Activated CD8-positive, alpha-beta T cell treated with anti-CD3 and anti-CD28 coated beads for 36 hours (primary cell): ENCODE measurements at places on chromosomes 4 and X. TPM values are rescaled to one million over a fixed set of nuclear protein-coding genes. Genes with fewer than 3 reads are reported as not detected.

DNA sequence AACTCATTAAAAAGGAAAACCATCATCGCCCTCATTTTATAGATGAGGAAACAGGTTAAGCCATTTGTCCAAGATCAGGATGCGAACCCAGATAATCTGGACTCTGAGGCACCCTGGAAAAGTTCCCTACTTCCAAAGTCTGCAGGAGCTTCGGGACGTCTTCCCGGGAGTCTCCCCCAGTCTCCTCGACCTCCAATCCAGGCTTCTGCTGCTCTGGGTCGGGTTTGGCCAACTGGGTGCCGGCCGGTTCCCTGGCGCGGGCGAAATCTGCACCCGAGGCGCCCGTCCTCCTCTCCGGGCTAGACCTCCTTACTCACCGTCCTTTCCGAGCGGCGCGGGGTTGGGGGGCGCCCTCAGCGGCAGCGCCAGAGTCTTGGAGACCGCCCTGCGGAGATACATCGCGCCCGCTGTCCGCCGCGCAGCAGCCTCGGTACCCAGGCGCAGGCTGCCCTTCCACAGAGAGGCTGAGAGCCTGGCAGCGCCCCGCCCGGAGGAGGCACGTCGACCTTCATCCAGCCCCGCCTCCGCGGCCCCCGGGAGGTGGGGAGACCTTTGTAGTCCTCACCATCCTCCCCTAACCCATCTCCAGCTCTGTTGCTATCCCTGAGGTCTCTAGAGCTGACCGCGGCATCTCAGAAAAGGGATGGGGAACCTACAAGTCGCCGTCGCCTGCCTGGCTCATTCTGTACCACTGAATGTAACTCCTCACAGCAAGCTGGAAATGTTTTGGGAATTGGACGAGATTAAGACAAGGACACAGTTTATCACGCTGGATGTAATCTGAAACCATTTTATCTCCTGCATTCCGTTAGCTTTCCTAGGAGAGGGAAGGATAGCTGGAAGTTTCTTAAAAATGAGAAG, at the start of gene MGARP:
Gene MGARP, minus strand, starts transcription at position 466 of the 861 bp plus-strand sequence. Its CDS starts 67 bp downstream, at position 399.
- H3K4me3 ChIP-seq: peak within 1 kb of the TSS; percentile 72
- peak; percentile 38 for DNase-seq
- peaks cover 36% of the 10 kb centered on the region for H3K27me3 ChIP-seq
- no peak within 1 kb of the TSS for H3K27ac ChIP-seq
- H3K36me3 ChIP-seq: peaks cover 4% of the 10 kb centered on the region

DNA sequence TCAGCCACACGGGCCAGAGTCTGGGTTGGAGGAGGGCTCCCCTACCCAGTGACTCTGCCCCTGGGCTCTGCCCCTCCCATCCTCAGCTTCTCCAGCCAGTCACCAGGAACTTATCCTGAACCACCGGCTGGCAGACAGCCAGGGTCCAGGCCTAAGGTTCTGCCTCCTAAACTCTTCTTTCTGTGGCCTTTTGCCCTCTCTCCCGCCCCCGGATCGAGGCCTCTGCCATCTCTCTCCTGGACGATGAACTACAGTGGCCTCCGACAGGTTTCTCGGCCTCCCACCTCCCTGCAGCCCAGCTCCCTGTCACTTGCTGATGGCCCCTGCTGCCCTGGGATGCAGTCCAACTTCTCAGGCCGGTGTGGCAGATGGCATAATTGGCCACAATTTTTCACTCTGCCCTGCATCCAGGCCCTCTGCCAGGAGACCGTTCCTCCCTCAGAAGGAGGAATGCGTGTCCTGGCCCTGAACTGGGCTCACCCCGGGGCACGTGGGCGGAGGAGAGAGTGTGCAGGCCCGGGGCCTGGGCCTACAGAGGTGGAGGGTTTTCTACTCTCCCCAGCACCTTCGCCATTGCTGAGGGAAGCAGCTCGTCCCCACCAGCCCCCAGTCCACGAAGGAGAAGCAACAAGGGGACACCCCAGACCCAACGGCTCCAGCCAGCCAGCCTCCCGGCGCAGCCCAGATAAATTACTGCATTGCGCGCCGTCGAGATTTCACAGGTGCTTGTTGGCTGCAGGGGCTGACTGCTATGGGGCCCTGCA, 81.9 kb upstream of the LRPAP1 start:
- no peak for DNase-seq
- H3K4me1 ChIP-seq: no peaks in the 10 kb centered on the region
- H3K4me3 ChIP-seq: no peak overlapping the region
- peaks cover 6% of the 10 kb centered on the region for H3K27me3 ChIP-seq
- no peak overlapping the region for H3K27ac ChIP-seq

Gene SH3RF1
- total RNA-seq: 0.34 TPM

GRCh38 chrX:121558886-121559285, 511.5 kb downstream of the GLUD2 start:
- H3K4me3 ChIP-seq: no peak overlapping the region
- no peak for DNase-seq
- no peaks in the 10 kb centered on the region for H3K27me3 ChIP-seq
- H3K36me3 ChIP-seq: no peaks in the 10 kb centered on the region
- no peaks in the 10 kb centered on the region for H3K4me1 ChIP-seq

Gene FGF13
- total RNA-seq: not detected

Gene RTL9
- total RNA-seq: not detected

GRCh38 chr4:156596026-156596425, 375.6 kb downstream of the PDGFC start:
- H3K4me3 ChIP-seq: no peak overlapping the region
- no peaks in the 10 kb centered on the region for H3K27me3 ChIP-seq
- DNase-seq: no peak
- H3K4me1 ChIP-seq: no peaks in the 10 kb centered on the region
- no peak overlapping the region for H3K27ac ChIP-seq
- H3K36me3 ChIP-seq: no peaks in the 10 kb centered on the region

DNA sequence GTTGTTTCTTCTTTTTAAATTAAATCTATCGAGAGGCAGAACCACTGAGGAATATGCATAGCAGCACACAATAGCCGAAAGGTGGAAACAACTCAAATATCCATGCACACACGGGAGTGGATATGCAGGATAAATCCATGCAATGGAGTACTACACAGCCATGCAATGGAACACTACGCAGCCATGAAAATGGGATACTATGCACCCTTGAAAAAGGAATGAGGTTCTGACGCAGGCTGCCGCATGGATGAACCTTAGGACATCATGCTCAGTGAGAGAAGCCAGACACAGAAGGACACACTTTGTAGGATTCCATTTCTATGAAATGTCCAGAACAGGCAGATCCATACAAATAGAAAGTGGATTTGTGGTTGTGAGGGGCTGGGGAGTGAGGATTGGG, 18.4 kb upstream of the P2RY8 start:
- no peak for DNase-seq
- peak overlapping the region; percentile 86 for H3K27ac ChIP-seq
- peaks cover 41% of the 10 kb centered on the region for H3K4me1 ChIP-seq
- peaks cover 9% of the 10 kb centered on the region for H3K36me3 ChIP-seq

Gene DGKK
- total RNA-seq: not detected

GRCh38 chr4:186703510-186703909, 20.1 kb downstream of the FAT1 start:
- H3K36me3 ChIP-seq: no peaks in the 10 kb centered on the region
- H3K4me1 ChIP-seq: no peaks in the 10 kb centered on the region
- H3K27me3 ChIP-seq: no peaks in the 10 kb centered on the region
- H3K4me3 ChIP-seq: no peak overlapping the region
- no peak overlapping the region for H3K27ac ChIP-seq

- no peak for DNase-seq
- H3K4me1 ChIP-seq: no peaks in the 10 kb centered on the region
- no peak overlapping the region for H3K27ac ChIP-seq
Measured at GRCh38 chr4:164383058-164383357, 370.9 kb upstream of the SMIM31 start.

DNA sequence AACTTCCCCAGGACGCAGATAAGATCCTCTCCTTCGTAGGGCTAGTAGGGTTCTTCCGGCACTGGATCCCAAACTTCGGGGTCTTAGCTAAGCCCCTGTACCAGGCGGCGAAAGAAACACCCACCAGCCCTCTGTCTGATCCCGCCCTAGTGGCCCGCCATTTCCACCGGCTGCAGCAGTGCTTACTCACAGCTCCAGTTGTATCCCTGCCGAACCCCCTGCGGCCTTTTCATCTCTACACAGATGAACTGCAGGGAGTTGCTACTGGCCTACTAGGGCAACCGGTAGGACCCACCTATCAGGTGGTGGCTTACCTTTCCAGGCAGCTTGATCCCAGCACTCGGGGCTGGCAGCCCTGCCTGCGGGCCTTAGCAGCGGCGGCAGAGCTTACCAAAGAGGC, 961.2 kb downstream of the RPA4 start:
- H3K4me3 ChIP-seq: no peak overlapping the region
- no peak overlapping the region for H3K27ac ChIP-seq
- no peaks in the 10 kb centered on the region for H3K27me3 ChIP-seq
- no peaks in the 10 kb centered on the region for H3K36me3 ChIP-seq

GRCh38 chr4:122827879-122828601, 1.4 kb downstream of the FGF2 start:
- H3K27me3 ChIP-seq: peaks cover 64% of the 10 kb centered on the region
- DNase-seq: peak; percentile 60
- H3K27ac ChIP-seq: no peak overlapping the region
- peaks cover 9% of the 10 kb centered on the region for H3K4me1 ChIP-seq
- H3K36me3 ChIP-seq: no peaks in the 10 kb centered on the region
- peak overlapping the region; percentile 75 for H3K4me3 ChIP-seq

- no peaks in the 10 kb centered on the region for H3K27me3 ChIP-seq
- H3K36me3 ChIP-seq: peaks cover 10% of the 10 kb centered on the region
- no peak overlapping the region for H3K4me3 ChIP-seq
- no peak for DNase-seq
- H3K4me1 ChIP-seq: peaks cover 20% of the 10 kb centered on the region
- H3K27ac ChIP-seq: no peak overlapping the region
Measured at GRCh38 chr4:98710831-98711230, 52.4 kb upstream of the TSPAN5 start.

Gene MAGED4B
- 1.5 TPM for total RNA-seq

- no peaks in the 10 kb centered on the region for H3K36me3 ChIP-seq
Measured at GRCh38 chr4:162457071-162457865, 293.5 kb upstream of the FSTL5 start.

DNA sequence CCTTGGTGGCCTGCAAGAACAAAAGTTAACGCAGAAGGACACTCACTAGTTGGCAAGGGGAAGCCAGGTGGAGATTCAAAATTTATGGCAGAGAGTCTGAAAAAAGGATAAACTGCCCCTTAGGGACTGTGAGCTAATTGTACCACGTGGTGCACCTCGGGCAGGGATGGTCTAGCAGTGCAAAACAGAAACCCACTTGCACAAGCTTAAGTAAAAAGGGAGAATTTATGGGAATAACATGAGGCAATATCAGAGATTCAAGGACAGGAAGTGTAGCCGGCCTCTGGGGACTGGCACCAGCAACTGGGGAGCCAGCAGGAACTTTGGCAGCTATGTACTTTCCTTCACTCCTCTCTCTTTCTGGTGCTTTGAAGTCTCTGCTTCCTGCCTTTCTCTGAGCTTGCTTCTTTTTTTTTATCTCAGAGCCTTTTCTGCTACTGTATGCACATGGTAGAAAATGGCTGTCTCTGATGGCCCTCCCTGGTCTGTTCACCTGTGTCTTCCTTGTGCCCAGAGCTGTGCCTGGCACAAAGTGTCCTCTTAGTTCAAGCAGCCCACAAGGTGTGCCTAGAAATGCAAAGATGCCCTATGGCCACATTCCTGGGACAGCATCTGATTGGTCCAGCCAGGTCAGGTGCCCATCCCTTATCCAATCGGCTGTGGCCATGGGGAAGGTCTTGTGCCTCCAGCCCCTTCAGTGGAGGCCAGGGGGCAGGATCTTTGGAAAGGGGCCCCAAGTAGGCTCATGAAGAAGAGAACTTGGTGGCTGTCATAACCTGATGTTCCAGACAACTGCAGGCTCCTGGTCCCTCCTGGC, 114.8 kb upstream of the ATP6AP2 start:
- no peaks in the 10 kb centered on the region for H3K27me3 ChIP-seq
- peaks cover 19% of the 10 kb centered on the region for H3K4me1 ChIP-seq
- H3K4me3 ChIP-seq: no peak overlapping the region
- H3K27ac ChIP-seq: no peak overlapping the region
- H3K36me3 ChIP-seq: no peaks in the 10 kb centered on the region
- DNase-seq: no peak

Gene PAGE5
- not detected for total RNA-seq

- no peaks in the 10 kb centered on the region for H3K36me3 ChIP-seq
- peak; percentile 75 for DNase-seq
- H3K4me3 ChIP-seq: no peak overlapping the region
- peaks cover 12% of the 10 kb centered on the region for H3K4me1 ChIP-seq
- H3K27ac ChIP-seq: no peak overlapping the region
- H3K27me3 ChIP-seq: no peaks in the 10 kb centered on the region
Measured at GRCh38 chr4:139988863-139989765, 164.9 kb downstream of the MAML3 start.

DNA sequence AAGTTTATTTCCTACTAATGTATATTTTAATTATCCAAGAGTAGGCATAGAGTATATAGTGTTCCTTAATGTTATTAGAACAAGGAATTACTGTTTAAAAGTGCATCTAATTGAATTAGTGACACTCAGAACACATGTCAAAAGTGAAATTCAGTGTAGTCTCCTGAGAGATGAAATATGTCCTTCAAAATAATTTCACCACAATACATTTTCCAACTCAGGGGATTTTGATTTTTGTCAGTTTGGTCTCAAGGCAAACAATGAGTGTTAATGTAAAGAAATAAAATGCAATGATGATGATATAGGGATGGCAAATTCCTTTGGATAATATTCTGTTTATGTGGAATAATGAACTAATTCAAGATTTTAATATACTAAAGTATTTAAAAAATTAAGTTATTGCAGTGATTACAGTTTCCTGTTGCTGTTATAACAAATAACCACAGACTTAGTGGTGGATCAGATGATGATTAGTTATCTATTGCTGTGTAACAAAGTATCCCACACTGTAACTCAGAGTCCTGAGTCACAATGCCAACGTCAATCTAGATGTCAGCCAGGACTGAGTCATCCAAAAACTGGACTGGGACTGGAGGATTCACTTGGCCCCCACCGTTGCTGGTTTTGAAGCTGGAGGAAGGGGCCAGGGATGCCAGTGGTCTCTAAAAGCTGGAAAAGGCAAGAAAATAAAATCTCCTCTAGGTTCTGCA, 148.0 kb upstream of the SLC7A11 start:
- H3K4me1 ChIP-seq: no peaks in the 10 kb centered on the region
- no peak for DNase-seq
- H3K27me3 ChIP-seq: no peaks in the 10 kb centered on the region
- no peak overlapping the region for H3K27ac ChIP-seq
- H3K4me3 ChIP-seq: no peak overlapping the region

DNA sequence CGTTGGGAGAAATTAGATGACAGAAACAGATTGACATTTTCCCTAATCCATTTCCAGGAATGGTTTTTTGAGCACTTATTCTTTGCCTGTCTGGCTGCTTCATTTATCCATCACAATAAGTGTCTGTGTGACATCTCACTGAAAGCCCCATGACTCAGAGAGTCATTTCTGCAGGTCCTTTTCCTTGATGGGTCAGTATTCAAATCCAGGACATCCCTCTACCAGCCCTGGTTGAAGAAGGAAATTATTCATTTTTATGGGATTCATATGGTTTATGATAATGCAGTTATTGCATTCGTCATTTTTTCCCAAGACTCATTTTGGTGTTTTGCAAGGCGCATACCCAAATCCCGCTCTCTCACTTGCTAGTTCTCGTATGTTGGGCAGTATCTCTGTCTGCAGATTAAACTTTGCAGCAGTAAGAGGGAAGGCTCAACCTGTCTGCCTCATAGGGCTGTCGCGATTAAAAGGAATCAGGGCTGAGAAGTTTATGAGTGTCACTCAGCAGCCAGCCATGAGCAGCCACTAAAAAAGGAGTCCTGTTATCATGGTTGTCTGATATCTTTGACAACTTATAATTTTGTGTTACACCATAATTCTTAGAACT, 44.0 kb downstream of the GYG2 start:
- no peak overlapping the region for H3K4me3 ChIP-seq
- H3K27me3 ChIP-seq: peaks cover 2% of the 10 kb centered on the region
- H3K4me1 ChIP-seq: no peaks in the 10 kb centered on the region
- no peak for DNase-seq
- no peak overlapping the region for H3K27ac ChIP-seq
